ENCODE measurements at places on chromosomes 12 and 14.

DNA sequence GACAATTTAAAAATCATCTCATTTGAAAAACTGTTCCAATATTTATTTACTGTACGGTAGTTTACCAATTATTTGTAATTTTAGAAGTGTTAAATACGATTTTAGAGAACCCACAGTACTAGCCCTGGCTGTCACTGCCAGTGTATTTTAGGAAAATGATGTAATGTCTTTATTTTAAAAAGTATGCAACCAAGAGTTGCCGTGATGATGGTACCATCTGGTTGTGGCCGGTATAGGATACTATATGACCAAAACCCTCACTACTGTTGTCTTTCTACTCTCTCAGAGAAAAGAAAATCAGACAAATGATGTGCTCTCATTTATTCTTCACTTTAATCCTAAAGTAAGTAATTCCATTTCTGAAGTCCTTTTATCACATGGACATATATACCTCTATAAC is 395.0 kb downstream of the FOXG1 start:
- no peak for DNase-seq

DNA sequence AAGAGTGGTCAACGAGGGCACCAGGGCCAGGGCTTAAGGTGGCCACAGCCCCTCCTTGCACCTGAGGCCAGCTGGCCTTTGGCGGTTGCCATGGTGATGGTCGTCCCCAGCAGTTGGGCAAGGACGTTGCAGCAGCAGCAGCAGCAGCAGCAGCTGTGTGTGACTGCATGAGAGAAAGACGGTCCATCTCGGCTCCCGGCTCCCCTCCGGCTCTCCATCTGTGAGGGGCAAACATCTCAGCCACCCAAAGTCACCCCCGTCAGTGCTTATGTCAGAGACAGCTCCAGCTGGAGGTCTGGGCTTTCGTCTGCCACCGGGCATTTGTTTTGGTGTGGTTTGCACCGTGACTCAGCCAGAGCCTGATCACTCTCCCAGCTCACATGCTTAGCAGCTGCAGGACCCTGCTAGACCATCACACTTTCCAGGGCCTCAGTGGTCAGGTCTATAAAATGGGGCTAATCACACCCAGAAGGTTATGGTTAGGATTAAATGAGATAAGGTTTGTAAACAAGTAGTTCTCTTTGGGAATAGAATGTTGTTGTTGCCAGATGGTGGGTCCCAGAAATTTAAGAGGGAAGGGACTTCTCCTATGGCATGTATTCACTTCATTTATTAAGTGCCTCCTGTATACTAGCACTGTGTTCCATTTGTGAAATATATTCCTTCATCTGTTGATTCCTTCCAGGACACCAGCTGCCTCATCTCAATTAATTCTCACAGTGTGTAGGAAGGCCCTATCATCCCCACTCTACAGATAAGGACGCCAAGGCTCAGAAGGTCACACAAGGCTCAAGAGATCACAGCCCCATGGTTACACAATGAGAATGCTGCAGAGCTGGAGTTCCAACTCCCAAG is 212.6 kb upstream of the LHX5 start:
- DNase-seq, result no peak

DNA sequence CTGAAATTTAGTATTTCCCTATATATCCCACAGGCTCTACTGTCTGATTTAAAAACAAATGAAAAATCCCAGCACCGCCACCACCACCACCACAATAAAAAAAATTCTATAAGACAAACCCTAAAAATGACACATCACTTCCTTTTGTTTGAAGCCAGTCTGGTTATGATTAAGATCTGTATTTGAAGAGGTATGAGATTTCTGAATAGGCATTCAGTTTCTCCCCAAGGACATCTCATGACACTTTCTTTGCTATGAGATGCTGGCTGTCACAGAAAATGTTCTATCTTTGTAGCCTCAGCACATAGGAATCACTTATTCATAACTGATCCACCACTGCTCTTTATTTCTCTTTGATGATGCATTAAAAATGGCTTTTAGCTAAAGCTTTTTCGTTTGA is 1071.0 kb downstream of the SLC6A15 start:
- no peak for DNase-seq

- DNase-seq, result no peak
Measured at GRCh38 chr14:101496776-101497683, 64.3 kb upstream of the DIO3 start.

DNA sequence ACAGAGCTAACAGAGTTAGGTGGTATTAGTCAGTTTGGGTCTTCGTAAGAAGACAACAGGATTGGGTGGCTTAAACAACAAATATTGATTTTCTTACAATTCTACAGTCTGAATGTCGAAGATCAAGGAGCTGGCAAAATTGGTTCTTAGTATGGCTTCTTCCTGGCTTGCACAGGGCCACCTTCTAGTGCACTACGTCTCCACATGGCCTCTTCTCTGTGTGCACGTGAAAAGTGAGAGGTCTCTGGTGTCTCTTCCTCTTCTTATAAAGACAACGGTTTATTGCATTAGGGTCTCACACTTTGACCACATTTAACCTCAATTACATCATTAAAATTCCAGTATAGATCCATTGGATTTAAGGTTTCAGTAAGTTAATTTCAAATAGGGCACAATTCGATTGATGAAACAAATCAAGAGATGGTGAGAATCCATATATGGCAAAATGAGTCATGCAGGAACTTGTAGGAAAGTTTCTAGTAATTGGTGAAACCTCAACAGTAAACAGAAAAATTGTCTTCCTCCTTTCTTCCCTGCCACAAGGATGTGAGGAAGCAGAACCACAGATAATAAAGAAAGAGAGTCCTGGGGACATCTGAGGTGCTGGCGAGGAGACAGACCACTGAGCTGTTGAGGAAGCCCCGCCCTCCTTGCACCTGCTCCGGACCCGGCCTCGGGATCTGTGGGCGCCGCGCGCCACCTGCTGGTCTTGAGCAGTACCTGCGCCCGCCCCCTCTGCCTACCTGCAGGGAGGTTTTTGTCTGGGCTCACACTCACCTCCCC is 846.7 kb downstream of the TMEM121 start:
- DNase-seq, result peak; percentile 70

GRCh38 chr12:41190338-41190737 is 2.2 kb downstream of the PDZRN4 start:
- DNase-seq, result no peak

GRCh38 chr14:103509864-103510723 is 12.5 kb downstream of the CKB start:
- no peak for DNase-seq

DNA sequence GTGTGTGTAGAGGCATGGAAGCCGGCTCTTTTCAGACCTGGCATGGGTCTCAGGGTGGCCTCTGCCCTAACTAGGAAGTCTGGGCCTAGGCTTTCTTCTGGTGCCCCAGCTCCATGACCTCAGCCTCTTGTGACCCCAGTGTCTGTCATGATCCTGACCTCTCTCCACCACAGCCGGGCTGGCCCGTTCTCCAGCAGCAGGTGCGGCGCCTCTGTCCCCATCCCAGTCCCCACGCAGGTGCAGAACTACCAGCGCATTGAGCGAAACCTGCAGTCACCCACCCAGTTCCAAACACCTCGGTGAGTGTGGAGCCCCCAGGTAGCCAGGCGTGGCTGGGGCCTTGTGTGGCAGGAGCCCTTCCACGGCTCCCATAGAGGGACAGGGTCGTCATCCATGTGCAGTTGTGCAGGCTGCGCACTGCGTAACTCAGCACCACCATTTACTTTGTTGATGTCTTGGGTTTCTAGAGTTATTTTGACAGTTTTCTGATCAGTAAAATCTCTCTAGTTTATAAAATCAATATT is 14.8 kb upstream of the PUS1 start:
- DNase-seq, result no peak

DNA sequence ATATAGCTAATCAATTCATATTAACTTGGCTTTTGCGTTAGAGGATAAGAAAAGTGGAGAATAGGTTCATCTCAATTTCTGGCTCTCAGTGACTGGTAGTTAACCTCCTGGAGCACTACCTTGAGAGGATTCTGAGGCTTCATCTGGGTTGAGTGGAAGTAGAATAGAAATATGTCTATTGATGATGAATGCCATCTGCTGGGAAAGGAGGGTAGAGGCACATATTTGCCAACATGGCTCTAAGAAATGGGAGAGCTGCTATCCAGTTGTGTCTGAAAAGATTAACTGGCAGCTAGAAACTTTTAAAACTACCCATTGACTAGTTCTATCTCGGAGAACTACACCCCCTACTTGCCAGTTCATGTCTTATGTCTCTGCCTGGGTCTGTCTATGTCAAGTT is 530.1 kb downstream of the NRXN3 start:
- no peak for DNase-seq

DNA sequence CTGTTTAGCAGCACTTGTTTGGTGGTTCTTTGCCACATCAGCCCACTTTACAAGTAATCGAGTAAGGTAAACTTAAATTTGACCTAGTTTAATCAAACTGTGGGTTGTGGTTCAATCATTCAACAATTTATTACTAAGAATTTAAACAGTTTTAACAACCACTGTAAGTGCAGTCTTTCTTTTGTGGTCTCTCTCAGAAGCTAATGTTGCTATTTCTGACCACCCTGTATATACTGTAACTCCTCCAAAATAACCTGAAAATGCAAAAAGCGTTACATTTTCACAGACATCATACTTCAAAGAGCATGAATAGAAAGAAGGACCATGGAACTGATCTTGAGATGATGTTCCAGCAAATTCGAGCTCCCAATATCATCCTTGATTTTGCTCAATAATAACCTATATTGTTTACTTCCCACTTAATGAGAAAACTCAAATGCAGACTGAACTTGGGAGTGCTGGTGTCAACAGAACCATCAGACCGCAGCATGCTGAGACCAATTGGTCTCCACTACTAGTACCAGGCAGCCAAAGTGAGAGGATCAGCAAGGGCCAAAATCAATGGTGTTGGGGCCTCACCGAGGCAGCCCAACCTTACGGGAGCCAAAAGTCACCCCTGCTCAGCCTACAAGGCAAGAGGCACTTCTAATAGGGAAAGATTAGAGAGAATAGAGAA is 22.1 kb downstream of the IFNG-AS1 start:
- no peak for DNase-seq

DNA sequence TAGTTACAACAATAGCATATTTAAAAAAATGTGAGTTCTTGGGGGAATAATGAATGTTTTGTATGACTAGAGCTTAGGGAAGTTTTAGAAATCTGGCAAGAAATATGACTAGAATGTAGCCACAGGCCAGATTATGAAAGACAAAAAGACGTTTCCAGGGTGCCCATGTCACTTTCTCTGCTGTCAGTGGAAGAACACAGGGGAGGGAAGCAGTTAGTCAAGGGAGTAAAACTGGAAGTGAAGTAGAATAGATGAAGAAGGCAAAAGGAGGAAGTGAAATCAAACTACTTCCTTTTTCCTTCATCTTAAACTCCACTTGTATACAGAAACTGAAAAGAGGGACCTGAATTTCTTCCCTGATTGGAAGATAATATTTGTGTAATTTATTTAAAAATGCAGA is 81.2 kb upstream of the ATP2B1 start:
- DNase-seq, result no peak

DNA sequence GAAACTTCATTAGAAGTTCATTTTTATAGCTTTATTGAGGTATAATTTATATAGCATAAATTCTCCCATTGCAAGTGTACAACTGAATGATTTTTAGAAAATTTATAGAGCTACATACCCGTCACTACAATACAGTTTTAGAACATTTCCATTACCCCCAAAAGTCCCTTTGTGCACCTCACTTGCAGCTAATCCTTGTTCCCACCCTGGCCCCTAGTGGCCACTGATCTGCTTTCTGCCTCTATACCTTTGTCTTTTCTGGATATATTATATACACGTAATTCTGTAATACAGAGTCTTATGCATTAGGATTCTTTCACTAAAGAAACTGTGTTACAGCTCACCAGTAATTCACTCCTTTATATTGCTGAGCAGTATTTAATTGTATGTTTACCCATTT is 145.1 kb upstream of the DIO2 start:
- DNase-seq, result no peak

DNA sequence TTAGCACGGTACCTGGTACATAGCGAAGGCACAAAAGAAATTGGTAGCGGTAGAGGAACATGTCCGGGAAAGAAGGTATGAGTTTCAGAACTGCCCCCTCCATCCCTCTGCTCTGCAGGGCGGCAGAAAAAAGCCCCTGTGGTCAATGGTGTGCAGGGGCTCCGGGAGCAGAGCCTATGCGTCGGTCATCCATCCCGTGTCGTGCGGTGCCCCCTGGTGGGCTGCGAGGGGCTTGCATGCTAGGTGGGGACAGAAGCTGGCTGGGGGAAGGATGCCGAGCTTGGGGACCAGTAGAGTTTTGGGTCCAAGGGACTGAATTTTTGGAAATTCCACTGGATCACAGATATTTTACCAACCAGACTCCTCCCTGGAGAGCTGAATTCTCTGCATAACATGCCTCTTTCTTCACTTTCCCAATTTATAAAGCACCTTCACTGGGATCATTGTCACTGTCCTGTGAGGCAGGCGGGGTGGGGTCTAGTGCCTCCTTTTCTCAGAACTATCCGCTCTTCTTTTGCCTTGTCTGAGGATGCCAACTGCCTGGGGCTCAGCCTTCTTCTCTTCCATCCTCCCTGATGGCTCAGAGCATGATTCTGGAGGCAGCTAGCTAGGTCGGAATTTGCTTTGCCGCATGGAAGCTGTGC is 148.7 kb downstream of the SMOC1 start:
- DNase-seq, result peak; percentile 49

- no peak for DNase-seq
Measured at GRCh38 chr12:124675881-124676713, 108.7 kb upstream of the NCOR2 start.

DNA sequence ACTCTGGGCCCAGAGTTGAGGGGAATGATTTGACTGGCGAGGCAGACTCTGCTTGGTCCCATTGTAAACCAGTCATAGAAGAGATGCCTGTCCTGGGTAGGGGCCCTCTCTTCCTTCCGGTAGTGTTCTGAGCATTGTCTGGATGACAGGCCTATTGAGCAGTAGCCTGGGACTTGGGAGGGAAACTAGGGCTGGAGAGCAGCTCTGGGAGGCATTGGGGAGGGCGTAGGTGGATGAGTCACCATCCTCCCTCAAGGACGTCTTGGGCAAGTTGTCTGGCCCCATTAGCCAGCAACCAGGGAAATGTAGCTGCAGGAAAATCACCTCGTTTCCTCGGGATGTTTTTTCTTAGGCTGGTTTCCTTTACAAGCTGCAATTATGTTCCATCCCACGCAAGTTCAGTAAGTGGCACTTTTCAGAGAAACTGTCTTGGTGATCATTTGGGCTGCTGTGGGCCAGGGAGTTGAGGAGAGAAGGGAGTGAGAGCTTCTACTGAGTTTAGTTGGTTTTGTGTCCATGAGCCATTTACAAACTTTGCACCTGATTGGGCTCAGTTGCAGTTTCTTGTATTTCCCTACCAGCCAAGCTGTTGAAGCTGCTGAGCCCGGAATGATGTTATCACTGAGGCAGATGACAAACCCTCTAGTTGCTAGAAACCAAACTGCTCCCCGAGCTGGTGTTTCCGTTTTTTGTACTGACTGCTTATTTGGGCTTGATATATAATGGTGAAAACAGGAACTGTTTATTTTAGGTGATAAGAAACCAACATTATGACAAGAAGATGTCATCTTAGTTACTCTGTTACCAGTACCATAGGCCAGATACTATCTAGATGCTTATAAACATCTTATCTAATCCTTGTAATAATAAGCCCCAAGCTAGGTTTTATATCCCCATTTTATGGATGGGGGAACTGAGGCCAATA is 147.6 kb downstream of the CHST11 start:
- peak; percentile 28 for DNase-seq

Measured in activated T-cell treated with anti-CD3 and anti-CD28 coated beads for 24 hours (primary cell).